Glutamatergic neuron (in vitro differentiated cells): ENCODE measurements at places on chromosomes 16 and 17. TPM values are rescaled to one million over a fixed set of nuclear protein-coding genes. Genes with fewer than 3 reads are reported as not detected.

KCNJ18 gene
- total RNA-seq, result not detected

GRCh38 chr16:86501989-86502855 lies 8.1 kb upstream of the FOXF1 start:
- no peak for DNase-seq

DNA sequence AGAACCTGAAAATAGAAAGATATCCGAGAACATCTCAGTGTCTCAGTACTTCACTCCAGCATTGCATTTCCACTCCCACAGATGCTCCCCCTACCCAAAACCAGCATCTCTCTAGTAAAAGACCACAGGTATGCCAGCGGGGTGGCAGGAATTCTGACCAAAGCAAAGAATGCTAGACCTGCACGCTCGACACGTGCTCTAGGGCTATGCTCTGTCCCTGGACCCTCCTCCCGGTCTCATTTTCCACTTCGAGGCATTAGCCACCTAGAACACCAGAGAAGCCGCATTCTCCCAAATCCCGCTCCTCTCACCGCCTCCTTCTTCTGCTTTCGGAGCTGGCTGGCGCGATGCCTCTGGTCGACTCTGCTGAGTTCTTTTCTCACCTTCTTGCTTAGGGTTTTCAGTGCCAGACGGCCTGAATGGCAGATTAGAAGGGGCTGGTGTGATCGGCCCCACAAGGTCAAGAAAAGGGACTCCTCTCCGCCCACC lies 487 bp downstream of the TSR1 start:
- no peak for DNase-seq

GJC1 gene
- 60.9 TPM for total RNA-seq

GRCh38 chr16:1337486-1337885 lies 4.0 kb downstream of the BAIAP3 start:
- DNase-seq, result peak; percentile 62

DNA sequence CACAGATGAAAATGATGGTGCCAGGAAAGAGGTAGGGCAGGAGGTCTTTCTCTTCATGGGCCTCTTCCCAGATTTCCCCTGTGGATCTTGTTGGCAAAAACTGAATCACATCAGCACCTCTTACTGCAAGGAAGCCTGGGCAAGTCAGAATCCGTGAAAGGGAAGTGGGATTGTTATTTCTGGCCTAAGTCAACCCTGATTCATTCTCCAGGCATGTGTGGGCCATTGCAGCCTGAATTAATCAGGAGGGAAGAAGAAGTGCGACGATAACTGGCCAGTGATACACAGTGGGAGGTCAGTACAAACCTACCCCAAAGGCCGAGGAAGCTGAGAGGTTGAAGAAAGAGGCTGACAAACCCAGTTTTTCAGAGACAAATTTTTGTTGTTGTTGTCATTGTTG lies 17.9 kb upstream of the NSMCE1 start:
- no peak for DNase-seq

GRCh38 chr16:48446534-48446920 lies 61.3 kb upstream of the SIAH1 start:
- DNase-seq, result no peak

DNA sequence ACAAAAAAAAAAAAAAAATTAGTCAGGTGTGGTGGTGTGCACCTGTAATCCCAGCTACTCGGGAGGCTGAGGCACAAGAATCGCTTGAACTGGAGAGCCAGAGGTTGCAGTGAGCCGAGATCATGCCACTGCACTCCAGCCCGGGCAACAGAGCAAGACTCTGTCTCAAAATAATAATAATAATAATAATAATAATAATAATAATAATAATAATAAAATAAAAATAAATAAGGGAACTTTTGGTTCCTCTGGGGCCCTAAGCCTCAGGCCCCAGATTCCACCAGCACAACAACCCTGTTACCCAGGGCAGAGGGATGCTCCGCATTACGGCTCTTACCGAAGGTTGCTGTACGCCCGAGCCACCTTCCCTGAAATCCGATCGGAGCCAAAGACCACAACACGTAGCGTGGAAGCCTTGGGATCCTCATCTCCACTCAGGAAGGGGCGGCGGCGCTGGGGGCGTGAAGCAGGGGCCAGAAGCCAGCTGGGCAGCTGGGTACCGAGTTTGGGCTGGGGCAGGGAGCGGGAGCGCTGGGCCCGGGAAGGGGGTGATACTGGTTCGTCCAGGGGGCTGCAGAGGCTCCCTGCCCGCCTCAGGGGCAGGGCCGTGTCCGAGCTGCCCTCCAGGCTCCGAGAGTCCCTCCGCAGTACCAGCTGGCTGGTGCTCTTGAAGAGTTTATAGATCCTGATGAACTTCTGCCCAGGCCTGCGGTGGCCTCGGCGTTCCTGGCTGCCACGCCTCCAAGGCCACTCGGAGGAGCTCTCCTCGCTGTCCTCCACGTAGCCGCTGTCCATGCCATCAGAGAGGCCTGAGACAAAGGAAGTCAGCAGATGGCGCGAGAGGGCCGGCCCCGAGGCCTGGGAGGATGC lies 20.6 kb upstream of the PIK3R6 start:
- DNase-seq, result peak; percentile 51

ZG16B gene
- not detected for total RNA-seq

RPH3AL gene
- 22.3 TPM for total RNA-seq

GRCh38 chr17:28385406-28385805 lies 13.9 kb downstream of the SARM1 start:
- no peak for DNase-seq

ABCC12 gene
- not detected for total RNA-seq

DNA sequence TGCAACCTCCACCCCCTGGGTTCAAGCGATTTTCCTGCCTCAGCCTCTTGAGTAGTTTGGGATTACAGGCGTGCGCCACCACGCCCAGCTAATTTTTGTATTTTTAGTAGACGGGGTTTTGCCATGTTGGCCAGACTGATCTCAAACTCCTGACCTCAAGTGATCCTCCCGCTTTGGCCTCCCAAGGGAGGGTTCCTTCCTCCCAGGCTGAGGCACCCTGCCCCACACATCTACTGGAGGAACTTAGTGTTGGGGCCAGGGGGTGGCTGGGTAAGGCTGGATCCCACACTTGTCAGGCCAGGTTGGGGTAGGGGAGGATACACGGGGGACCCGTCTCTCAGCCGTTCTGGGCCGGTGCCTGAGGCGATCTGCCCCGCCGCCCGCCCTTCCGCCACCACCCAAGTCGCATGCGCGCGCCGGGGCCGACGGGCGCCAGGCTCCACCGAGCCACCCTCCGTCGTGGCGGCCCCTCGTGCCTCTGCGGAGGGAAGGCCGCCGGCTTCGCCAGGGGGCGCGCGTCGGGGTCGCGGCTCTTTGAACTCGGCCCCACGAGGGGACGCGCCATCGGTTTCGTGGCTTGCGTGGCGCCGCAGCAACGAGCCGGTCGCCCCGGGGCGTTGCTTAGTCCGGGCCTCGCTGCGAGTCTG lies 15.9 kb downstream of the GRB7 start:
- peak; percentile 56 for DNase-seq

MON1B gene
- 47.0 TPM for total RNA-seq

- no peak for DNase-seq
Observed at GRCh38 chr16:8697965-8698364, 23.5 kb downstream of the ABAT start.
